ENCODE measurements at places on chromosomes 7 and 10.

GRCh38 chr10:123093489-123093888 is 42.3 kb upstream of the HMX3 start:
- no peak for DNase-seq
- no peak overlapping the region for H3K27ac ChIP-seq
- H3K4me3 ChIP-seq: no peak overlapping the region

DNA sequence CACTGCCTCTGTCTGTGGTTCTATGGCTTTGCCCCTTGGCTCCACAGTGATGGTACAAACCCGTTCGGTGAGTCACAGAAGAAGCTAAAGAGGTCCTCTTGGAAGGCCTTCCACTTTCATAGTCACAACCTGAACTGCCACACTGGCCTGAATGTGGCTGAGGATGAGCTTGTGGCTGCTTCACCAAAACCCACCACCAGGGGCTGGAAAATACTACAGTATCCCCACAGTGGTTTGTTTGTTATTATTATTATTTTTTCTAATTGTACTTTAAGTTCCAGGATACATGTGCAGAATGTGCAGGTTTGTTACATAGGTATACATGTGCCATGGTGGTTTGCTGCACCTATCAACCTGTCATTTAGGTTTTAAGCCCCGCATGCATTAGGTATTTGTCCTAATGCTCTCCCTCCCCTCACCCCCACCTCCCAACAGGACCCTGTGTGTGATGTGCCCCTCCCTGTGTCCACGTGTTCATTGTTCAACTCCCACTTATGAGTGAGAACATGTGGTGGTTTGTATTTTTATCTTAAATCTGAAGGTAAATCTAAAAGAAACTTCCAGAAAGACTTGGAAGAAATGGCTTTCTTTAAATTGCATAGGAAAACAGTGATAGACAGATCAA is 160.8 kb upstream of the NPSR1 start:
- H3K4me1 ChIP-seq: no peaks in the 10 kb centered on the region
- DNase-seq: no peak
- H3K4me3 ChIP-seq: no peak overlapping the region
- no peaks in the 10 kb centered on the region for H3K27me3 ChIP-seq
- H3K27ac ChIP-seq: no peak overlapping the region

DNA sequence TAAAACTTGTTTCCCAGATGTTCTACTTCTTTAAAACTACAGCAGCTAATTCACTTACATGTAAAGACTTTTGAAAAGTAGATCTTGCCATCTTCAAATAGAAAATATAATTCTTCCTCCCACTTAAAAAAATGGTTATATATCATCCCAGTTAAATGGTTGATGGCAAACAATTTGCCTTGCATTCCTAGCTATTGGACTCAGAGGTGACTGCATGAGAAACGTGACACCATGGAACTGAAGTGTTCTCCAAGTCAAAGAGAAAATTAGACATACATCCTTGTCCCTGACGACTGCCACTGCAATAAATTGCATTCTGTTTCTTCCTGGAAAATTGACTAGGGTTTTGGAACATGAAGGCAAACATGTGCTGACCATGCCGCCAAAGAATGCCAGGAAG is 95.0 kb upstream of the POM121L12 start:
- H3K4me1 ChIP-seq: no peaks in the 10 kb centered on the region
- no peak overlapping the region for H3K27ac ChIP-seq
- no peaks in the 10 kb centered on the region for H3K36me3 ChIP-seq

DNA sequence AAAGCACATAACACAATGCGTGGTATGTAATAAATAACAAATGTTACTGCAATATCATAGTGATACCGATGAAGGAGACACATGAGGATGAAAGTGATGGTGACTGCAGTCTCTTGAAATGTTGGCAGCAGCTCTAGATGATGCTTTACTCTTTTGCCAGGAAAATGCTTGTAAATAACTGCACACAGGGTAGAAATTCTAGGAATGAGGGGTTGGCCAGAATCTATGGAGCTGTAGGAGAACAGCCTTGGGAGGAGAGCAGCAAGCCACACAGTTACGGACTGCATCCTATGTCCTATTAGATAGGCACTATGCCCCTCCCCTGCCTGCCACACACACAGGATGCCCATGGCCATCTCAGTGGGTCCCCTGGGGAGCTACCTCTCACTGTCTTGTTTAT is 97.6 kb upstream of the GSDME start:
- peaks cover 12% of the 10 kb centered on the region for H3K4me1 ChIP-seq
- H3K27me3 ChIP-seq: no peaks in the 10 kb centered on the region
- H3K27ac ChIP-seq: no peak overlapping the region
- H3K36me3 ChIP-seq: peaks cover 6% of the 10 kb centered on the region
- no peak overlapping the region for H3K4me3 ChIP-seq

- no peaks in the 10 kb centered on the region for H3K36me3 ChIP-seq
- H3K4me1 ChIP-seq: peaks cover 8% of the 10 kb centered on the region
- H3K27ac ChIP-seq: no peak overlapping the region
- no peak overlapping the region for H3K4me3 ChIP-seq
Measured at GRCh38 chr10:116352125-116352524, 27.9 kb downstream of the CCDC172 start.

DNA sequence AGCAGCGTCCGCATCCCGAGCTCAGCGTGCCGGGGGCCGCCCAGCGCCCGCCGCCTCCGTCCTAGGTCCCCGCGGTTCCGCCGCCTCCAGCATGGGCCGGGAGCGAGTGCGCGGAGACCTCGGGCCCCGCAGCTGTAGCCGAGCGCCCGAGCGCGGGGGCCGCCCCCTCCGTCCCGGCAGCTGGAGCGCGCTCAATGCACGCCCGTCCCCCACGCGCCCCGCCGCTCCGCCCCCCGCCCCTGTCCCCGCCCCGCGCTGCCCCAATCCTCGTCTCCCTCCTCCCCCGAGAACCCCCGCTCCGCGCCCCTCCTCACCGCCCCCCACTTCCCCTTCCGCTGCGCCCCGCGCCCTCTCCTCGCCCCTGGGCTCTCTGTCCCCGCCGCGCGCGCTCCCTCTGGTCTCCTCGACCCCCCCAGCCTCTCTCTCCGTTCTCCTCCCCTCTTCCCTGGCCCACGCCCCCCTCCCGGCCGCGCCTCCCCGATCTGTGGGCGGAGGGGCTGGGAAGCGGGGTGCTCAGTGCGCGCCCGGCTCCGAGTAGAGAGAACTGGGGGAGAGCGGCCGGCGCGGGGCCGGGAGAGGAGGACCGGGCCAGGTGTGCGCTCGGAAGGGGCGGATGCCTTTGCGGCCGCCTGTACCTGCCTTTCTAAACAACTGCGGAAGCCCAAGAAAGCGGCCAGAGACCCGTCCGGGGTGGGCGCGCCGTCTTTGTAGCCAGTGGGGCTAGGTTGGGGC is at the start of gene VIPR2:
Gene VIPR2, minus strand, starts transcription at position 110 of the 732 bp plus-strand sequence. Its CDS starts 96 bp downstream, at position 14.
- peaks cover 30% of the 10 kb centered on the region for H3K27me3 ChIP-seq
- no peaks in the 10 kb centered on the region for H3K4me1 ChIP-seq
- H3K27ac ChIP-seq: no peak within 1 kb of the TSS
- no peaks in the 10 kb centered on the region for H3K36me3 ChIP-seq
- no peak for DNase-seq

DNA sequence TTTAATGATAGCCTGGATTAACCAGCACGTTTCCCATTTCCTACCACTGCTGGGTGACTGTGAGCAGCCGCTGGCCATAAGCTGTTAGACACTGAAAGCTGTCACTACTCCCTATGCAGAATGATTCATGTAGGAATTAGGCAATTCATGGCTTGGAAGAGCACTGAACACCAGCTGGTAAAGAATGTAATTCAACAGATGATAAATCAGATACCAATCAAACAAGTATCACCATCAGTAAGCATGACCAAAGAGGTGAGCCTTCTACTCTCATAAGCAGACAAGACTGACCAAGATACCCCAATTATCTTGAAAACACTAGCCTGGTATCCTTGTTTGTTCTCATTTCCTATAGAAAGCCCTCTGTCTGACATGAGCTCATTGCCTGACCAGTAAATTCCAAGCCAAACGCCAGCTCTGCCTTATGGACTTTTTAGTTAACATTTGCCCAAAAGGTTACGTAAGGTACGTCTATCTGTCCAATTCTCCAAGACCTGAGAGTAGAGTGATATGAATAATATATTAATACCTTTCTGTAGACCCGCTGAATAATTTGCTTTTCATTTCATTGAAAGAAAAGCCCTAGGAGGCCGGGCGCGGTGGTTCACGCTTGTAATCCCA is 127.7 kb downstream of the ELMO1 start:
- H3K27ac ChIP-seq: no peak overlapping the region
- DNase-seq: no peak
- H3K4me1 ChIP-seq: no peaks in the 10 kb centered on the region
- H3K27me3 ChIP-seq: no peaks in the 10 kb centered on the region

DNA sequence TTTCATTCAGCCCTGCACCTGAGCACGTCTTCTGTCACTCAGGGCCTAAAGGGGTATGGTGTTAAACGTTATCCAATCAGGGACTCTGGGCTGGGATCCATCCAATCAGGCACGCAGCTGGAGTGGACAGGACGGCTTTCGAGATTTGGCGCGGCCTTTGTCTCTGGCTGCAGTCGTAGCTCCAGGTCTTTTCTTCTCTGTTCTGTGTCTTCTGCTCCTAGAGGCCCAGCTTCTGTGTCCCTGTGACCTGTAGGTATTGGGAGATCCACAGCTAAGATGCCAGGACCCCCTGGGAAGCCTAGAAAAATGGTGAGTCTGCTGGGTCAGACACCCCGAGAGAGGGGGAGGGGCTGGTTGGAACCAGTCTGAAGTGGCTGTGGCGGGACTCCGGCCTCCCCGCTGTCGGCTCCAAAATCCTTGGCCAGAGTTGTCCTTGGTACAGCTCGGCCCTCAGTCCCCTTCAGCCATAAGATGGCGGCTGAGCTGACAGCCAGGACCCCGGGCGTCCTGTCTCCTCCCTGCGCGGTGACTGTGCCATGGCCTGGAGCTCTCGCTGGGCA is 11.7 kb upstream of the ZNF680 start:
- H3K36me3 ChIP-seq: no peaks in the 10 kb centered on the region
- H3K27ac ChIP-seq: no peak overlapping the region
- H3K4me3 ChIP-seq: no peak overlapping the region
- DNase-seq: no peak
- H3K4me1 ChIP-seq: no peaks in the 10 kb centered on the region
- peaks cover 6% of the 10 kb centered on the region for H3K27me3 ChIP-seq

- H3K36me3 ChIP-seq: peaks cover 3% of the 10 kb centered on the region
- no peaks in the 10 kb centered on the region for H3K4me1 ChIP-seq
- DNase-seq: no peak
- H3K27ac ChIP-seq: no peak overlapping the region
Measured at GRCh38 chr7:27631391-27631790, 31.3 kb downstream of the HIBADH start.

DNA sequence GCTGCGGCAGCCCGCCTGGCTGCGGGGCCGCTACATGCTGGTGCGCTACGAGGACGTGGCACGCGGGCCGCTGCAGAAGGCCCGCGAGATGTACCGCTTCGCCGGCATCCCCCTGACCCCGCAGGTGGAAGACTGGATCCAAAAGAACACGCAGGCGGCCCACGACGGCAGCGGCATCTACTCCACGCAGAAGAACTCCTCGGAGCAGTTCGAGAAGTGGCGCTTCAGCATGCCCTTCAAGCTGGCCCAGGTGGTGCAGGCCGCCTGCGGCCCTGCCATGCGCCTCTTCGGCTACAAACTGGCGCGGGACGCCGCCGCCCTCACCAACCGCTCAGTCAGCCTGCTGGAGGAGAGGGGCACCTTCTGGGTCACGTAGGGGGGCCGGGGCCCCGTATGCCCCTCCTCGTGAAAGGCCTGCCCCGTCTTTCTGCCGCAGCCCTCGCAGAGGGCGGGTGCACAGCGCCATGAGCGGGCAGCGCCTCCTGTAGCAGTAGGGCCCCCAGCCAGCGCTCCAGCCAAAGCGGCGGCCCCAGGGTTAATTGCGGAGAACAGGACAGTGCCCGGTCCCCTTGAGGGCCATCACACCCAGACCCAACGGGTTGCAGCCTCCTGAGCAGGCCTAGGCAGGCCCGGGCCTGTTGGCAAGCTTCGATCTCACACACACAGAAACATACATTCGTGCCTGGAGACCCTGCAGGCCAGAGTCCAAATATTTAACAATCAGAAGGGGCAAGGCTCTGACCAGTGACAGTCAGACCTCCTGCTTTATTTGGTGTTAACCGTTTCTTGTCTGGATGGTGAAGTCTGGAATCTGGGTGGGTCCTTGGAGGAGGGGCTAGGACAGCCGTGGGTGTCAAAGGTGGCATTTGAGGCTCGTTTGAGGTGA is 44.1 kb downstream of the CHST3 start:
- H3K36me3 ChIP-seq: peaks cover 39% of the 10 kb centered on the region
- H3K4me3 ChIP-seq: no peak overlapping the region
- no peak for DNase-seq
- peak overlapping the region; percentile 96 for H3K27ac ChIP-seq
- peaks cover 27% of the 10 kb centered on the region for H3K4me1 ChIP-seq

- H3K36me3 ChIP-seq: no peaks in the 10 kb centered on the region
- no peaks in the 10 kb centered on the region for H3K27me3 ChIP-seq
- H3K4me1 ChIP-seq: peaks cover 16% of the 10 kb centered on the region
- H3K27ac ChIP-seq: no peak overlapping the region
Measured at GRCh38 chr10:125213541-125214282, 53.3 kb upstream of the CTBP2 start.

DNA sequence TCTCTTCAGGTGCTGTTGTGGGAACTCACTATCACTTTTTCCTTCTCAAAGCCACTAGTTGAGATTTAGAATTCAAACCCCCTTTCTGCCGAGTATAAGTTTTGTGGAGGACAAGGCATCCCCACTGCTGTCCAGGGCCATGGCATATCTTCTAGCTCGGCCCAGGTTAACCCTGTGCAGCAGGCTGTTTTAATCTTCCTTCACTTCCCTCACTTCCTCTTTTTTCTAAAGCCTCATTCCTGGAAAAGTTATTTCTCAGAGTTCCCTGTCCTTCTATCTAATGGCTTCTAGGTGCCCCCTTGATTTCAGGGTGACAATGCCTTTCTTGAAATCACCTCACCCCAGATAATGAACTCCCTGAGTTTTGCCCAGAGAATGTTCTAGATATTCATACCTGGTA is 222.3 kb downstream of the SNX10 start:
- H3K4me3 ChIP-seq: no peak overlapping the region
- no peaks in the 10 kb centered on the region for H3K4me1 ChIP-seq

- H3K27me3 ChIP-seq: no peaks in the 10 kb centered on the region
- peak overlapping the region; percentile 75 for H3K27ac ChIP-seq
- H3K36me3 ChIP-seq: no peaks in the 10 kb centered on the region
- peaks cover 25% of the 10 kb centered on the region for H3K4me1 ChIP-seq
- H3K4me3 ChIP-seq: peak overlapping the region; percentile 84
Measured at GRCh38 chr10:119724593-119725516, 995 bp upstream of the INPP5F start.

- H3K4me3 ChIP-seq: no peak overlapping the region
- H3K27ac ChIP-seq: no peak overlapping the region
- DNase-seq: no peak
- no peaks in the 10 kb centered on the region for H3K27me3 ChIP-seq
Measured at GRCh38 chr10:43134126-43134905, 3.9 kb upstream of the CSGALNACT2 start.

GRCh38 chr10:120948889-120949608 is 97.9 kb downstream of the WDR11 start:
- DNase-seq: no peak
- H3K27me3 ChIP-seq: no peaks in the 10 kb centered on the region
- H3K36me3 ChIP-seq: no peaks in the 10 kb centered on the region
- H3K27ac ChIP-seq: no peak overlapping the region
- H3K4me1 ChIP-seq: peaks cover 18% of the 10 kb centered on the region
